Skeletal muscle tissue (tissue), 5 donors: ENCODE measurements at places on chromosomes 6 and 20. TPM values are rescaled to one million over a fixed set of nuclear protein-coding genes. Genes with fewer than 3 reads are reported as not detected.

Gene ACAT2
- 5.2 TPM for total RNA-seq

Gene SOBP
- 20.4 TPM for total RNA-seq

Gene TTK
- total RNA-seq = 4.2 TPM

Gene MLIP
- total RNA-seq = 27.7 TPM

Gene CLVS2
- under 0.01 TPM for total RNA-seq

Gene RGS19
- 5.2 TPM for total RNA-seq

Gene RNGTT
- total RNA-seq = 19.3 TPM

Gene RCAN2
- total RNA-seq = 1.6 TPM

Gene GLP1R
- not detected for total RNA-seq

Gene SLC17A9
- total RNA-seq = not detected

Gene NOX3
- not detected for total RNA-seq

Gene CRISP3
- not detected for total RNA-seq

Gene TSBP1
- not detected for total RNA-seq

Gene HELZ2
- total RNA-seq = 12.5 TPM

Gene MAVS
- total RNA-seq = 14.6 TPM

Gene CSTF1
- total RNA-seq = 20.9 TPM

Gene EEF1A2
- total RNA-seq = 255 TPM

Gene DDX27
- total RNA-seq = 13.0 TPM

Gene MYT1
- not detected for total RNA-seq

Gene C6orf89
- total RNA-seq = 22.4 TPM

Gene THEMIS
- total RNA-seq = under 0.01 TPM

Gene MMP24
- total RNA-seq = under 0.01 TPM

Gene POM121L2
- total RNA-seq = not detected

Gene WFDC5
- not detected for total RNA-seq

Gene ZNF831
- total RNA-seq = under 0.01 TPM

Gene FAM209B
- not detected for total RNA-seq

Gene SYNJ2
- total RNA-seq = 8.4 TPM

Gene DACT2
- 2.6 TPM for total RNA-seq

Gene LTB
- total RNA-seq = 2.1 TPM

Gene MAS1
- under 0.01 TPM for total RNA-seq

Gene CALHM6
- total RNA-seq = 8.9 TPM

Gene NHLRC1
- total RNA-seq = 3.1 TPM

Gene SIM1
- 1.6 TPM for total RNA-seq

Gene MUC22
- not detected for total RNA-seq

Gene KIFC1
- 12.0 TPM for total RNA-seq

Gene PPP1R3G
- 2.1 TPM for total RNA-seq

Gene PLN
- 18.3 TPM for total RNA-seq

Gene FOXC1
- 1.6 TPM for total RNA-seq

Gene HAO1
- not detected for total RNA-seq

Gene TMEM217
- total RNA-seq = under 0.01 TPM

Gene TPBG
- total RNA-seq = 6.3 TPM

Gene ENPP1
- 17.7 TPM for total RNA-seq

Gene NFATC2
- total RNA-seq = 3.1 TPM

Gene CCHCR1
- 9.9 TPM for total RNA-seq

Gene ESR1
- 1.0 TPM for total RNA-seq

Gene SPTLC3
- total RNA-seq = 9.9 TPM

Gene CDH22
- total RNA-seq = 0.52 TPM
